IMR-90 (cell line): ENCODE measurements at places on chromosomes 4 and X.

- no peak for DNase-seq
These were observed 94.5 kb downstream of the DHX15 start for GRCh38 chr4:24489870-24490269.

- DNase-seq, result no peak
These were observed 1.9 kb downstream of the SPIN2B start for GRCh38 chrX:57119416-57119815.

GRCh38 chrX:43940816-43941474 is 32.2 kb downstream of the NDP start:
- peak; percentile 42 for DNase-seq

GRCh38 chr4:176123710-176124407 is 58.2 kb downstream of the WDR17 start:
- DNase-seq, result no peak

DNA sequence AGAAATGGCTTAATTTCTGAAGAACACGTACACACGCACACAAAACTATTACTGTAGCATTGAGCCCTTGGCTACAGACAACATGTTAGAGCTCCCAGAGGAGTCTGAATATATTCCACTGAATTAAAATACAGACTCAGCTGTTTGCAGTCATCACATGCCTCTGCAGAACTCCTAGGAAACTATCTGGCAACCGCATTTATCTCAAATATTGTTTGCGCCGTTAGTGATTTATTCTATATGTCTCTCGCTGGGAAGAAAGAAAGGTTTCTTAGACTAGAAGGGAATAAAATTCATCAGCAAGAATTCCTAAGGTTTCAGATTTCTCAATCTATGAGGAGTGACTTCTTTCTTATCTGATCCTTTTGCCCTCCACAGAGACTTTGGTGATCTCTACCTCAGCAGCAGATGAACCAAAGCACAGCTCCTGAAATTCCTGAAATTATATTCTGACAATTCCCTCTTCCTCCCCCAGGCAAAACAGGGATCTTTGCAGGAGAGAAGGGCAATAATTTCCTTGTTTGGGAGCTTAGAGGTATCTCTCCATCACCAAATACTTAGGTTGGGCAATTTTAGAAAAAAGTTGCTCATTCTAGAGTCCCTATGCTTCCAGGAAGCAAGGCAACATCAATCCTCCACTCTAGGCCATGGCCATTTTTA is 199.2 kb downstream of the APBB2 start:
- no peak for DNase-seq
